ENCODE measurements at places on chromosomes 3 and 15.
A peak's percentile ranks its signal among the peaks of the same experiment; 100 is the strongest.

DNA sequence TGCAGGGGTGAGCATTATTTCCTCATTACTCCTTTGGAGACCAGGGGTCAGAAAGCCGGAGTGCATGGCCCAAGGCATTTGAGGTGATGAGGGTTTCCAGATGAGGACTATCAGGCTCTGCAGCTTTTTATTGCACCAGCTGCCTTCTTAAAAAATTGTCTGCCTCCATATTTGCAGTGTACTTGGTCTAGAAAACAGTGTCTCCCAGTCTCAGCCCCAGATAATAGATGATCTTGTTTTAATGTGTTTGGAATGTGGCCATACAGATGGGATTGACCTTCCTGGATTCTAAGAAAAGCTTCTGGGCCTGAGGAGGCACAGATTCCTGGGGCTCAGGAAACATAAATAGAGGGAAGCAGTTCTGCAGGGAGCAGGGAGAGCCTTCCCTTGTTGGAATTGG lies 123.3 kb downstream of the GABRG3 start:
- peak; percentile 84 for DNase-seq

- no peak for DNase-seq
These were observed 290.7 kb downstream of the GBE1 start for GRCh38 chr3:81470524-81471278.

DNA sequence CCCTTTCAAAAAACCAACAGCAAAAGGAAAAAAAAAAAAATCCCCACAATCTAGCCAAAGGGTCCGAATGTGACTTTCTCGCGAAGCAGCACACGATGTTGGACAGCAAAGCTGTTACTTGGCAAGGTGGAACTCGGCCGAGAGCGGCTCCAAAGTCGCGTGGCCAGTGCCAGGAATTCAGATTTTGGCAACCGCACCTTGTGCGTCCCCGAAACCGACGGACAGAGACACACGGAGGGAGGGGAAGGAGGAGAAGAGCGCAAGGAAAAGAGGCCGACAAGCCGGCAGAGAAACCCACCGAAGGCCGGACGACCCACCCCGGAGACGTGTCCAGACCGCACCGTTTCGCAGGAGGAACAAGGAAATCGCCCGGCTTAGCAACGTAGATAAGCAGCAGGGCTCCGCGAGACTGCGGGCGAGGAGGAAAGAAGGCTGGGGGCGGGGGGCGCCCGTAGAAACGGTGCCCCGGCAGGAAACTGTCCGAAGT lies 517.3 kb downstream of the MECOM start:
- DNase-seq: no peak

- DNase-seq: no peak
These were observed 667.9 kb downstream of the CADM2 start for GRCh38 chr3:85626662-85627061.

DNA sequence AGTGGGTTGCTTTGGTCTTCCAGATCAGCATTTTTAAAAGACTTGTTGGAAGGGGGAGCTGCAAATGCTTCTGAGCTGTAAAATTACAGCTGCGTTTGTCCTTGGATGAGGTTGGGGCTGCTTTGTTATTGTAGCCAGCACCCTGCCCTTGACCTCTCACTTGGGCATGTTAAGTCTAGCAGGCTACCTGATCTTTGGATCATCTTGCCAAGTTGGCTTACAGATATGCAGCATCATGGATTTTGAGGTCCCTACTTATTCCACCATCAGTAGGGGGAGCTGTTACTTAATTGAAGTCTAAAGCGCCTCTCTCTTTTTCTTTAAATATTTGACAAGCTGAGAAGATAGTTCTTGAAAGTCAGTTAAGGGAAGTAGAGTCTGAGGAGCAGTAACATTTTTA lies 793.0 kb downstream of the MCTP2 start:
- no peak for DNase-seq

- DNase-seq: no peak
These were observed 17.9 kb upstream of the TM4SF1 start for GRCh38 chr3:149395107-149396089.

DNA sequence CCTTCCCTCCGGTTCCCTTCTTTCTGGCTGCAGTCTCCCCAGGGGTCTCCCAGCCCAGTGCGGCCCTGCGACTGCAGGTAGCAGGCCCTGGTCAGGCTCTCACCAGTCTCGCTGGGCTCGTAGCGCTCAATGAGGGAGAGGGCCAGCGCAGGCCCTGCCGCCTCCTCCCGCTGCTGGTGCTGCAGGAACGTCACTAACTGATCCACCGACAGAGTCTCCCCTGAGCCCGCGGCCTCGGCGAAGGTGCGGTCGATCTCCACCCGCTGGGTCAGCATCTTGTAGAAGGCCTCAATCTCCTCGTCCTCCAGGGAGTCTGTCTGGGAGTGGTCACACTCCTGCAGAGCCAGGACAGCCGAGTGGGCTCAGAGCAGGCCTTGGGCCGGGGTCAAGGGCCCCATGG lies 18.3 kb downstream of the PLCD1 start:
- no peak for DNase-seq

- no peak for DNase-seq
These were observed 89.9 kb downstream of the ATP10A start for GRCh38 chr15:25773248-25773647.

DNA sequence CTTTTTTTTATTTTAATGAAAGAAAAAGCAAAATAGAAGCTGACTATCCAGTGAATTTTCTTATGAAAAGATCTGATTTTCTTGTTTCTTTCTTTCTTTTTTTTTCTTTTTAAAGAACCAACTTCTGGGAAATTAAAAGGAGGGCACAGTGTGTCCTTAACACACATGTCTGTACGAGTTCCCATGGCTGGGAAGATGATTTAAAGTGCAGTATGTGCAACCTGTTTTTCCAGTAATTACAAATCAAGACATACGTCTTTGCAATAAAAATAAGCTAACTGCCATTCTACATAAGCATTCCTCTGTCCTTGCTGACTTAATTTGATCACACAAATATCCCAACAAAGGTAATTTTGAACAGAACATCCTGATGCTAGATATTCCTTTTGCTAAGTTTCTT lies 416.1 kb downstream of the ROBO1 start:
- DNase-seq: no peak

DNA sequence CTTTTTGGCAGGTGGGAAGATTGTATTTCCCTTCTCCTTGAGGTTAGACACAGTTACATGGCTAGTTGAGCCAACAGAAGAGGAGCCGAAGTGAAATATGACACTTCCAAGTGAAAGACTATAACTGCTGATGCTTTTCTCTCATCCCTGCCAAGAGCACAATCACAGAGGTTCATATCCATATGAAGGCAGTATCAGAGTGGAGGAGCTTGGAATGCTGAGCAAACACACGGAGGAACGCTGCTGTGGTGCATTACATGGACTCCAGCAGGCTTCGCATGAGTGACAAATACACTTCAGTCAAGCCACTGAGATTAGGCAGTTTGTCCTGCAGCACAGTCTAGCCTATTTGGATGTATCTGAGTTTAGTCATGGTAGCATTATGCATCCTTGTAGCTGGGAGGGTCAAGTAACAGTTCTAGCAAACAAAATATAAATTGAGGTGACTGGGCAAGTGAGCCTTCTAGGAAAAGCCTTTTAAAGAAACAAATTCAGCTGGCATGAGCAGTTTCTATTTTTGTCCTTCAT lies 5.4 kb downstream of the IQCF6 start:
- no peak for DNase-seq

GRCh38 chr3:188262913-188263683 lies 109.1 kb downstream of the LPP start:
- no peak for DNase-seq

GRCh38 chr3:159724627-159725026 lies 264.0 kb upstream of the IL12A start:
- no peak for DNase-seq

DNA sequence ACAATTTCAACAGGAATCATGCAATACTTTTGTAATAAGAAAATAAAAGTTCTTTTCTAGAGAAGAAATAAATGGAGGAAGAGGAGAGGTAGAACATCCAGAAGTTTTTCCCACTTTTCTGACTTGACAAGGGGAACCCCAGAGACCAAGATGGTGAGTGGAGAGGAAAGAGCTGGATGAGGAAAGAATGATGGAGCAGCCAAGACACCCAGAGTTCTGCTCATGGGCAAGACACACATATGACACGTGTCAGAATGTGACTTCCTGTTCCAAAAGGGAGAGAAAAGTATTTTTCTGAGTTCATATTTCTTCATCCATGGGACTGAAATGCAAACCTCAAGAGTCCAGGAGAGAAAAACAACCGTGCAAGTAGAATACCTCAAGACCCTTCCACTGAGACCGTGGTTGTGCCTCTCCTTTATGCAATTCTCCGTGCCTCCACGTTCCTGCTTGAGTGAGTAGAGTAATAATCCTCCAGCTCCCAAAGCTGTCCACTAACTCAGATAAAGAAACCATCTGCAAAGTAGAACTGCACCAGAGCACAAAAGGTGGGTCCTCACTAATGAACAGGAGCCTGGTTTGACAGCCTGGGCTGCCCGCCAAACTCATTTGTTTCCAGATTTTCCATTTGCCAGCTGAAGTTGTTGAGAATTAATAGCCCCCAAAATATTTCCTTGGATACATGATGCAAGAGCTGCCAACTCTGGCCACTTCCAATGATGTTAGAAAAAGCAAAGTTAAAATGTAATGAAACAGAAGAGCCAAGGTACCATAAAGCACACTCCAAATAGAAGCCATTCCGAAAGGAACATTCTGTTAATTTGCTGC lies 272.6 kb upstream of the IGF1R start:
- no peak for DNase-seq

GRCh38 chr3:182063742-182064141 lies 352.0 kb downstream of the SOX2 start:
- DNase-seq: no peak

- DNase-seq: no peak
These were observed 605.0 kb downstream of the NLGN1 start for GRCh38 chr3:174002543-174002942.

DNA sequence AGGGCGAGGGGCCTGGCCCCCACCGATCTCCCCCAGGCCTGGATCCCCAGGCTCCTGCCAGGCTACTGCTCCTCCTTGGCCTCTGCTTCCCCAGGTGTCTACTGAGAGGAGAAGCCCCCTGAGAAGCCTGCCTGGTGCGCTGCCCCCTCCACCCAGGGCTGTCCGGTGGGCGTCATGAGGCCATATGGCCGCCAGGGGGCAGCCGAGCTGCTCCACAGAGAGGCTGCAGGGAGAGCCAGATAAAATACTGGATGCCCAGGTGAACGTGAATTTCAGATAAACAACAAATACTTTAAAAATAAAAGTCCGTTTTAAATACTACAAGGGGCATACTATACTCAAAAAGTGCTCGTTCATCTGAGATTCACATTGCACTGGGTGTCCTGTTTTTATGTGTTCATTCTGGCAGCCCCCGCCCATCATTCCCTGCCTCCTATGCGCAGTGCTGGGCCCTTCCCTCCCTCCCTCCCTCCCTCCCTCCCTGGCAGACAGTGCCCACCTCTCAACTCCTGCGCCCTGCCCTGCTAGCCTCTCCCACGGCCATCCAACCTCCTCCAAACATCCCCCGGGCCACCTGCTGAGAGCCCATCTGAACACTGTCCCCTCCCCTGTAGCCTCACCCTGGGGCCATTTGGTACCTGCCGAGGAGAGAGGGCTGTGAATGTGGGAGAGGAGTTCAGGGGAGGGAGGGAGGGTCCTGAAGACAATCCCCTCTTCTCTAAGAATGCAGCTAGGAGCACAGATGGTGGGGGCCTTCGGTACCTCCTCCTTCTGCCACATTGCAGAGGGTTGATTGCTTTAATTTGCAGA lies 29.6 kb downstream of the PSTPIP1 start:
- no peak for DNase-seq

DNA sequence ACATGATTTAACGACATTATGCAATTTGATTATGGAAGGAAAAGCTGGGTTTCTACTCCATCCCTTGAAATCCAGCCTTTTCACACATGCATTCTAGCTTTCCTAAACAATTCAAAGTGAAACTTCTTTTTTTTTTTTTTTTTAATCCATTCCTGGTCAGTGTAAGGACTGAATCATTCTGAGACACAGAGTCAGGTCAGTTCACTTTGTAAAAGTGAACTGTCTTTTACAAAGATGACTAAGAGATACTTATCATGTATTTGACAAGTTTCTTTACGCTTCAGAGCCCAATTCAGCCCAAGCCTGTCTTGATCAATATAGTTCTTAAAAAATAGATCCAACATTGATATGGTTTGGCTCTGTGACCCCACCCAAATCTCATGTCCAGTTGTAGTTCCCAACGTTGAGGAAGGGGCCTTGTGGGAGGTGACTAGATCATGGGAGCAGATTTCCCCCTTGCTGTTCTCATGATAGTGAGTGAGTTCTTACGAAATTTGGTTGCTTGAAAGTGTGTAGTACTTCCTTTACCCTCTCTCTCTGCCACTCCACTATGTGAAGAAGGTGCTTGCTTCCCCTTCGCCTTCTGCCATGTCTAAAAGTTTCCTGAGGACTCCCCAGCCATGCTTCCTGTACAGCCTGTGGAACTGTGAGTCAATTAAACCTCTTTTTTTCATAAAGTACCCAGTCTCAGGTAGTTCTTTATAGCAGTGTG lies 345.6 kb upstream of the THBS1 start:
- no peak for DNase-seq

DNA sequence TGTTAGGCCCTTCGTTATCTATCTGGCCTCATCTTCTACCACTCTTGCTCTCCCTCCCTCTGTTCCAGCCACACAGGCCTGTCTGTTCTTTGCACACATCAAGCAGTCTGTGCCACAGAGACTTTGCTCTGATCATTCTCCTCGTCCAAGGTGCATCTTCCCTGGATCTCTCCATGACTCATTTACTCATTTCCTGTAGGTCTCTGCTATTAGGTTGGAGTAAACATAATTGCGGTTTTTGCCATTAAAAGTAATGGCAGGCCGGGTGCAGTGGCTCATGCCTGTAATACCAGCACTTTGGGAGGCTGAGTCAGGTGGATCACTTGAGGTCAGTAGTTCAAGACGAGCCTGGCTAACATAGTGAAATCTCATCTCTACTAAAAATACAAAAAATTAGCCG lies 9.5 kb upstream of the C3orf49 start:
- DNase-seq: no peak

DNA sequence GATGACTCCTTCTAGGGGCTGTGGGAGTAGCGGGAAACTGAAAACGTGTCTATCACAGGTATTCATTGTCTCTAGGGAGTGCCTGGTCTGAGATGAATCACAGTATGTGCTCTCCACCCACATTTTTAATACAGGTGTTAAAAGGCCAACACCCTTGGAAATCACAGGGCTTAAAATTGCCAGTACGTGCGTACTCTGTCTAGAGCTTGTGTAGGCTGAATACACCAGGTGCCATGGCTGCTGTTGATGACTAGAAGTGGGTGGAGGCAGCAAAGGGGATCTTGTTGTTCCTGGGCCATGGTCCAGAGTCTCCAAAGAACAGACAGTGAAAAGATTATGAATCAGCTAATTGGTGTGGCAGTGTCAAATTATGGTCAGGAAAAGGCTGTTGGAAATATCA lies 35.1 kb upstream of the P3H2 start:
- DNase-seq: no peak

DNA sequence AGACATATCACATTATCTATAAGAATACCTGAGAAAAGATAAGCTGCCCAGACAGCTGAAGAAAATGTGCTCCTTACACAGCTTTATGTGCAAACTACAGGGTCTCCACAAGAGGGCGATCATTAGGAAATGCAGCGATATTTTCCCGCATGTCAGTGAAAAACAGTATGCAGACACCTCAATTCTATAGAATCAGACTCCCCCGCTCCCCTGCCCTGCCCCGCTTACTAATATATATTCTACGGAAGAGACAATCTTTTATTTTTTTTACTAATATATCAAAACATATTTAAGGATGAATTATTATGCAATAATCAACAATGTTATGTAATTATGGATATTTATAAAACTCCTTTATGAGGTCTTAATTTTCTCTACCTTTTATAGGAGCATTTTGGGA lies 681.3 kb downstream of the ROBO1 start:
- peak; percentile 45 for DNase-seq

- no peak for DNase-seq
These were observed 1.3 kb downstream of the P2RY1 start for GRCh38 chr3:152836269-152836668.

All from forelimb muscle (tissue), 1 donor.